HL-60 (cell line): ENCODE measurements at places on chromosomes 5 and 9.

DNA sequence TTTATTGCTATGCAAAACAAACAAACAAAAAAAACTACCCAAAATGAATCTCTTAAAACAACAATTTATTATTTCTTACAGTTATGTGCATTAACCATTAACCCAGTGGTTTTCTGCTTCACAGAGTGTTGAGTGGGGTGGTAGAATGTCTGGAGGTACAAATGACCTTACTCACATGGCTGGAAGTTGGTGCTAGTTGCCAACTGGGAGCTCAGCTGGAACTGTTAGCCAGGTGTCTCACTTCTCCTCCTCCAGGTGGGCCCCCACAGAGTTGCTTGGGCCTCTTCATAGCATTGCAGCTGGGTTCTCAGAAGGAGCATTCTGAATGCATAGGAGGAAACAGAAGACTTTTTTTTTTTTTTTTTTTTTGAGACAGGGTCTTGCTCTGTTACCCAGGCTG is 10.5 kb upstream of the B4GALT1 start:
- no peak for DNase-seq

DNA sequence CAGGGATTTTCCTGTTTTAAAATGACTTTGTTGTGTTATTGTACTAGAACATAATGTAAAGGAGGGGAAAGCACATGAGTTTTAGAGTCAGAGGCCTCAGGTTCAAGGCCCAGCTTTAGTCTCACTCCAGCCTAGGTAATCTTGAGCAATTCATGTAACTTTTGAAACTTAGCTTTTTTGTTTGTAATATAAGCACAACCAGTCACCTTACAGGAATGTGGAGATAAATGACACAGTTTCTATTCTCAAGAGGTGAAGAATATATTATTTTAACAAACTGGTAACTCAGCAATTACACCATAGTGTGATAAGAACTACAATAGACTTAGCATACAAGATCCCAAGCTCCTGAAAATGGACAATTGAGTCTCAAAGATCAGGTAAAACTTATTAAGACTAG is 51.2 kb downstream of the ADAMTS19 start:
- no peak for DNase-seq

DNA sequence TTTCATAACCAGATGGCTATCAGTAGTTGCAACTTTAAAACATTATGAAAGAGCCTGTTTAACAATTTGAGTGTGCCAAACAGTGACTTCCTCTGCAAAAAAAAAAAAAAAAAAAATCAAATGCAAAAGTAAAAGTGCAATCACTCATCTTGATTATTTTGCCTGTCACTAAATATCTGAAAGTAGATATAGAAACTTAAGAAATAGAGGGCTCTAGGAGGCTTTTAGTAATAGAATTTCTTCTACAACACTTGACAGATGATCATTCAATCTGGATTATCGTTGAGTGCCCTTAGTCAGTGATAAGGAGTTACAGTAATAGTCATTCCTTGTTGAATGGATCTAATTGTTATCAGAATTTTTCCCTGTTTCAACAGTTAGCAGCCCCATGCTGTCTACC is 101.8 kb downstream of the CETN3 start:
- DNase-seq, result no peak

GRCh38 chr5:136330353-136331038 is 34.8 kb downstream of the TRPC7 start:
- DNase-seq, result no peak

- DNase-seq, result no peak
Observed at GRCh38 chr5:43182421-43182820, 9.6 kb upstream of the NIM1K start.

DNA sequence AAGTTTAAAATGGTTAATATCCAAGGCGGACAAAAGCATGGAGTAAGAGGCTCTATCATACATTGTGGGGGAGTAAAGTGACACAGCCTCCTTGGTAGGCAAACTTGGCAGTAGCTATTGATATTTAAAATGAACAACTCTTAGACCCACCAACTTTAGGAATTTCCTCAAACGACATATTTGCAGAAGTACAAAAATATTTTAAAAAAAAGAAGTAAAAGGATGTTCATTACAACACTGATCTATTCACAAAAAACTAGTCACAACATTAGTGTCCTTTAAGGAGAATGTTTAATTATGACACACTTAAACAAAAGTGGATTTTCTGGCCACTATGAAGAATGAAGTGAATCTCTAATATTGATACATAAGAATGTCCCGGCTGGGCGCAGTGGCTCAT is 1.7 kb downstream of the ALG2 start:
- DNase-seq, result no peak

DNA sequence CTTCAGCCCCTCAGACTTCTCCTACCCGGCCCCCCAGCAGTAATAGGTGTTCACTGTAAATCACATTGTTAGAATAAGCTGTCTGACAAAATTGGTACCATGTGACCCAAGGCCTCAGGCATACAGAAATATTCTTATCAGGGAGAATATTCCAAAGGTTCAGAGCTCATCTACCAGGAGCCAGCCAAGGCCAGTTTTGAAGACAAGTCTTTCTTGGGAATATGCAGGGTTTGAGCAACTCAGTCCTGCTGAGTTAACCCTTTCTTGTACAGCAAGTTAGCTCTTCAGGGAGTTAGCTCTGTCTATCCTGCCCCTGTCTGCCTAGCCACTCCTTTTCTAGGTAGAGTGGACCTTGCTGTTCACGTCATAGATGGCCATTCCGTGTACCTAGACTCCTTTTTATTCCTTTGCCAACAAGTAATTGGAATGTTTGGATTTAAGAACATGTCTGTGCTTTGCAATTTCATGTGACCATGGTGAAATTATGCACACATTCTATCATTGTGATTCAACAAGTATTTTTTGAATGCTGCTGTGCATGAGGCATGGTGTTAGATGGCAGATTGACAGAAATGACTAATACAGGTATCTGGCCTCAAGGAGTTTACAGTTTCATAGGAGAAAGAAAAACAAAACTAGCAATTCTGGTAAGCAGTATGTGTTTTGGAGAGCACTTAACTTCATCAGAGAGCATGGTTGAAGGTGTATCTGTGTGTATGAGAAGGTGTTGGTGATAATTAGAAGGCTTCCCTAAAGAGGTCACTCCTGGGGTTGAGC is 22.6 kb downstream of the TGFBR1 start:
- no peak for DNase-seq

DNA sequence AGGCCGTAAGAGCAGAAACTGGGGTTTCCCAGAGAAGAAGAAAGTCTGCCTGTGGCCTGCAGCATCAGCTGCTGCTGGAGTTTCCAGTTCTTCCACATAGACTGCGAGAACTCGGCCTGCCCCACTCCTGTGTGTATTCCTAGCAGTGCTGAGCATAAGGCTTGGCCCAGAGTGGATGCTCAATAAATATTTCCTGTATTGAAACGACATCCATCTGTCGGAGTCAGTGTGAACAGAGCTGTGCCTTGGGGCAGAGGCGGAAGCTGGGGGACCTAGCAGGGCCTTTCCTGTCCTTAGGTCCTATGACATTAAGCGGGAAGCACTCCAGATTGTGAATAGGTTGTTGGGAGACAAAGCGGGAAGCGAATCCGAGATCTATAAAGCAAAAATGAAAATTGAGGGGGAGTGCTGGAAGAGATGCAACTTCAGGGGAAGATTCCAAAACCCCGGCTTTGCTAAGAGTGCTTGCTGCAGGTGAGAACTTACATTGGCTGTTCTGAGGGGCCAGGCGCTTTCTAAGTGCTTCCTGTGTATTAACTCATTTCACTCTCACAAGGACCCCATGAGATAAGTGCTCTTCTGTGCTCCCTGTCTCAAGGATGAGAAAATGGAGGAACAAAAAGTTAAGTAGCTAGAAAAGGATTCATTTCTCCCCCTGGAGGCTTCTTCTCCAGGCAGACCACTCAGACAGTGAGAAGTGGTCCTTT is 76.1 kb upstream of the CXCL14 start:
- DNase-seq, result no peak

DNA sequence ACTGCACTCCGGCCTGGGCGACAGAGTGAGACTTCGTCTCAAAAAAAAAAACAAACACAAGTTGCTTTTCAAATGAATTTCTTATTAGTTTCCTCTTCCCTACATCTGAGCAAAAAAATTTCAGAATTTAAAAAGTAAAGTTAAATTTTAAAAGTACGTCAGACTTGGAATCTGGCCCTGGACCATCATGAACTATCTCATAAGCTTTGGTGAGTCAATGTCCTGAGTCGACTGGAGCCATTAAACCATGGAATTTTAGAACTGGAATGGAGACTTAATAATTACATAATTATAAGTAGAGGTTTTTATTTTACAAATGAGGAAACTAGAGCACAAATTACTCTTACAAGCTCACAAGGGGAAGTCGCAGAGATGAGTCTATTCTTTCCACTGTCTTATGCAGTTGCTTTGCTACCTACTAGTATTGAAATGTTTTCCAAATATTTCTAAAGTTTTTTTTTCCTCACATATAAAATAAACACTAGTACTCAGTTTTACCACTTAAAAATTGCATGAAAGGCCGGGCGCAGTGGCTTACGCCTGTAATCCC is 98.0 kb upstream of the ZNF608 start:
- DNase-seq, result no peak
